ENCODE measurements at places on chromosomes 13 and 19.

DNA sequence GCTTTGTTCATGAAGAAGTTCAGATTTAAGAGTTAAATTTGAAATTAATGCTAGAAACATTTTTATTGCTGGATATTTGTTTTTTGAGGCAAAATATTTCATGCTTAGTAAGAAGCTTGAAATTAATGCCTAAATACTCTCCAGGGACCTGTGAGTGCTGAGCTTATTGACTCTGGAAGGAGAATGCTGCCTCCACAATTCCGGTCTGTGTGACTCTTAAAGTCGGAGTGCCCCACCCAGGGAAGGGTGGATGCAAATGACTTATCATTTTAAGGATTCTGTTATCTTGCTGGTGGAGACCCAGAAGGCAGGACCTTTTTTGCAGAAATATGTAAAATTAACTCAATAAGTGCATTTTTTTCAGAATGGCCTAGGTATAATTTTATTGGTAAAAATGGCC, 143.8 kb upstream of the RXFP2 start:
- no peak for DNase-seq

DNA sequence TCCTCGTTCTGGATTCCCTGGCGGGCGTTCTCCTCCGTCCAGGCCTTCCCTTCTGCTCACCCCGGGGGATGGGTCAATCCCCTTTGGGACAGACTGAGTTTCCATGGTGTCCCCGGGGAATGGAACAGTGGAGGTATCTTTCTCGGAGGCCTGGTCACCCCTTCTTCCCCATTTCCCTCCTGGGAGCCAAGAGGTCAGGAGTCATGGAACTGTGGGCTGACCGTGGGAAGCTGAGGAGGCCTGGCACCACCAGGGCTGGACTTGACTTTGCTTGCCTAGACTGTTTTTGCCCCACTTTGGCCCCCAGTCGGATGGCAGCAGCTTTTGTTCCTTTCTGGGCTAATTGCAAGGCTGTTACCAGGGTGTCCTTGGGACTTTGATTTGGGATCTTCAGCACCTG, 2.0 kb downstream of the NACC1 start:
- no peak for DNase-seq

DNA sequence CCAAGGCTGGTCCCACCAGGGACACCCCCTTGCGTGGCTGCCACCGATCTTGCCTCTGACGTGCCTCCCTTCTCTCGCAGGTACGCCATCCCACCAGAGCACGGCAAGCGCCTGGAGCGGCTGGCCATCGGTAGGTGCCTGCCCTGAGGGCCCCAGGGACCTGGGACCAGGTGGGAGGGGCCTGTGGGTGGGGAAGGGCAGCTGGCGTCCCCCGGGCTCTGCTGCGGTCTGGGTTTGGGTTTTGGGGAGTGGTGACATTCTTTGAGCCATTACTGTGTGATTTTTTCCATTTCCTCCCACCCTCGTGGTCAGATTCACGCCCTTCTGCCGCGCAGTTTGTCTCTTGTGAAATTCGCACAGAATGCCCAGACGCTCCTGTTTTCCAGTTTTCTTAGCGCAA, 102.0 kb downstream of the KDM4B start:
- no peak for DNase-seq

GRCh38 chr13:110312339-110313031, 5.4 kb downstream of the COL4A2 start:
- no peak for DNase-seq

GRCh38 chr19:31516756-31517155, 167.5 kb upstream of the TSHZ3 start:
- DNase-seq: no peak

DNA sequence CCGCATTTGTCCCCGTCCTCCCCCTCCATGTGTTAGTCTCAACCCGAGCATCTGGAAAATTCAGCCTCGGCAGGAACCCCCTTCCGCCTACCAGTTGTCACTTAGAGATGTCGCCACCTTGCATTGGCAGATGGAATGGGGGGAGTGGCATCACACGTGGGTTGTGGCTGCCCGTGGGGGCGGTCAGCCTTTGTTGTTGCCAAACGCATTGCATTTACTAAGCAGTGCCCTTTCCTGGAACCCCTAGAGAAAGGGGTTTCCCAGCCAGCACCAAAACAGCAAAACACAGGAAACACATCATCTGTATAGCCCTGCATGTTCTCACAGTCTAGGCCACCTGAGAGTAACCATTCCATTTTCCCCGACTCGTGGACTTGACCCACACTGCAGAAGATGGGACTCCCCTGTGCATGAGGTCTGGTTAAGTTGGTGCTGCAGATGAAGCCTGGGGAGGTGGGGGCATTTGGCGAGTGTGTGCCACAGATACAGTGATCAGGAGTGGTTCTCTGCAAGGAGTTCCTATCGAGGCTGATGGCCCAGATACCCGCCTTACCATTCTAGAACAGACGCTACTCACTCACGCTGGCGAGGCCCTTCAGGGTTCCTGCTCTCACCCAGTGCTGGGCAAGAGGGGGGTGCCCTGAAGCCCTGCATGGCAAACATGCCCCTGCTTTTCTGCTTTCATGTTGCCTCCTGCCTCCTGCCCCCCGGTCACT, 38.3 kb downstream of the TMED1 start:
- DNase-seq: no peak

DNA sequence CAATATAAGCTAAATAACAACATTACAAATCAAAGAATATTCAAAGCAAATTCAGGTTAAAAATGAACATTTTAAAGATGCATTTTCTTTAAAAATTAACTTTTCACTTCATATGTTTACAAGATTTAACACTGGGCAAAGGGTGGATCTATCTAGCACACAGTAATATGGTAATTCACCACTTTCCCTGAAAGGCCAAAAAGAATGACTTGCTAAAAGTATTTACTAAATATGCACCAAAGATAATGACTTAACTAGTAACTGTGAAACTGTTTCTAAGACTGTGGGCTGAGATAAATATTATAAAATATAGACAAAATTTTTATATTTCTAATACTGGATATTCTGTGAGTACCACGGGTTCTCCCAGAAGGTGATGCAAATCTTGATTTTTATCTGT, 4.5 kb upstream of the EEF1AKMT1 start:
- no peak for DNase-seq

- DNase-seq: no peak
Observed at GRCh38 chr19:49767381-49767780, 580 bp downstream of the AP2A1 start.

GRCh38 chr19:13055213-13056051, 47.2 kb downstream of the LYL1 start:
- DNase-seq: no peak

- DNase-seq: no peak
Observed at GRCh38 chr13:48906200-48906599, 69.5 kb upstream of the FNDC3A start.

- DNase-seq: no peak
Observed at GRCh38 chr13:101915331-101915730, 462.9 kb downstream of the ITGBL1 start.

DNA sequence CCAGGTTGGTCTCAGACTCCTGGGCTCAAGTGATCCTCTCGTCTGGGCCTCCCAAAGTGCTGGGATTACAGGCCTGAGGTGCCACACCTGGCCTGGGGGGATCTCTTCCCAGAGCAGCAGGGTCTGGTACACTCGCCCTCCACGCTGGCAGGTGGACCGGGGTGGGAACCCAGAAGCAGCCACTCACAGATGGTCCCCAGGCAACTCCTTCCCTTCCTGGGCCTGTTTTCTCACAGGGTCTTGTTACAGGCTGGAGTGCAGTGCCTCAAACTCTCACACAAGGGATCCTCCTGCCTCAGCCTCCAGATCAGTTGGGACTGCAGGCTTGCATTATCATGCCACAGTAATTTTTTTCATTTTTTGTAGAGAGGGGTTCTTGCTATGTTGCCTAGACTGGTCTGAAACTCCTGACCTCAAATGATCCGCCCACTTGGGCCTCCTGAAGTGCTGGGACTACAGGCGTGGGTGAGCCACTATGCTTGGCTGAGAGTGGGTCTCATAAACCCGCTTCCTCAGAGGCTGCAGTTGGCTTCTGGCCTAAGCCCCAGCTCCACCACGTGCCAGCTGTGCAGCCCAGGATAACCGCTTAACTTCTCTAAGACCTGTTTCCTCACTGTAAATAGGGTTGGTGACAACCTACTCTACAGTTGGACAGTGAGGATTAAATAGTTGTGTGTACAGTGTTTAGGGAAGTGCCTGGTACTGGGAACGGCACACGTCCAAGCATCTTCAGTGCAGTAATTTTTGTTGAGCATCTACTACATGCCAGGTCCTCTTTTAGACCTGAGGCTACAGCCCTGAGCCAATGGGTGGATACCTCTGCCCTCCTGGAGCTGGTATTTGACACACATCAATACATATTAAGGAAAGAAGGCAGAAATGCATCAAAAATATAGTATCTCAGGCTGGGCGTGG, 871 bp upstream of the CCER2 start:
- DNase-seq: no peak

GRCh38 chr19:49790866-49791265, 22.2 kb downstream of the FUZ start:
- DNase-seq: no peak

DNA sequence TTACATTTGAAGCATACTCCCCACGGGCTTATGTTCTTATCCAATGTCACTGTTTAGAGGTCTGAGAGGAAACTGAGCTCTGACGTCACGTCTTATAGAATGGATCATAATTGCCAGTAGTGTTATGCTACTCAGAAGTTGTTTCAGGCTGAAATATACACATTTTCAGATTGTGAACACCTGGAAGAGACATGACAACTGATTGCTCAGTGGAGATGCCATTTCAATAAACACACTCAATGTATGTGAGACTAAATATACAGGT, 17.3 kb downstream of the FLT1 start:
- no peak for DNase-seq

DNA sequence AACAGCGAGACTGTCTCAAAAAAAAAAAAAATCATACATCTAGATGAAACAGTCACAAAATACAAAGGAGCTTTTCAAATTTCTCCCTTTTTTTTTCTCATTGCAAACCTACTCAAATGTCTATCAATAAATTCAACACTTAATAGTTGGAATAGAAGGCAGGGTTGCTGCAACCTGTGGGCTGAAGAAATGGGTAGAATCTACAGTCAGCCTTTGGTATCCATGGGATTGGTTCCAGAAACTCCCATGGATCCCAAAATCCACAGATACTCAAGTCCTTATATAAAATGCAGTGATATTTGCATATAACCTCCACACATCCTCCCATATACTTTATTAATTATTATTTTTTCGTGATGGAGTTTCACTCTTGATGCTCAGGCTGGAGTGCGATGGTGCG, 14.7 kb downstream of the FBXO27 start:
- no peak for DNase-seq

GRCh38 chr13:89310943-89311672, 1639.9 kb downstream of the SLITRK5 start:
- DNase-seq: no peak

GRCh38 chr13:73989244-73989843, 144.9 kb downstream of the KLF12 start:
- DNase-seq: no peak

- DNase-seq: no peak
Observed at GRCh38 chr19:48113190-48113917, 2.7 kb upstream of the PLA2G4C start.

DNA sequence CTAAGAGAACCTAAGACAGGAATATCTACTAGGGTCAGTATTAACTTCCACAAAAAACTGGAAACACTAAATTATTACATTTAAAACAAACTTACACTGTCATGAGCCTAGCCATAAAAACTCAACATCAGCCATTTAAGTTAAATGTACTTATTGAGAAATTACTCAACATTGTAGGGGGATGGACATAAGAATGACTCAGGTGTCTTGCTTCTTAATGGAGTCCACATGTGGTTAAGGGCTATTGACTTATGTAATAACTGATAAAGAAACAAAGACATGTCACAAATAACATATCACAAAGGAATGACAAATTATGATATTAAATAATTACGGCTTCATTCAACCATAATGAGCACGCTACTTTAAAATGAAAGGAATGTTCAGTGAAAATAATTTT, 36.2 kb downstream of the CLDN10 start:
- DNase-seq: no peak

Measured in right renal pelvis (tissue), 4 donors.